ENCODE measurements at places on chromosomes 5 and 9. TPM values are rescaled to one million over a fixed set of nuclear protein-coding genes. Genes with fewer than 3 reads are reported as not detected.

Gene ARL10
- total RNA-seq: 0.20 TPM

Gene CEP72
- total RNA-seq: 6.3 TPM

Gene GPX8
- 59.3 TPM for total RNA-seq

Gene TLX3
- not detected for total RNA-seq

GRCh38 chr5:111389390-111390082 lies 122.8 kb downstream of the STARD4 start:
- DNase-seq: peak; percentile 58

Measured in MG63 (cell line).